Transverse colon (tissue), 4 donors: ENCODE measurements at places on chromosomes 5 and 9.

GRCh38 chr9:15274425-15274824, 32.6 kb downstream of the TTC39B start:
- DNase-seq = no peak

- no peak for DNase-seq
These were observed 46.0 kb upstream of the OR2K2 start for GRCh38 chr9:111375817-111376564.

GRCh38 chr5:11363631-11364178, 540.5 kb downstream of the CTNND2 start:
- no peak for DNase-seq

DNA sequence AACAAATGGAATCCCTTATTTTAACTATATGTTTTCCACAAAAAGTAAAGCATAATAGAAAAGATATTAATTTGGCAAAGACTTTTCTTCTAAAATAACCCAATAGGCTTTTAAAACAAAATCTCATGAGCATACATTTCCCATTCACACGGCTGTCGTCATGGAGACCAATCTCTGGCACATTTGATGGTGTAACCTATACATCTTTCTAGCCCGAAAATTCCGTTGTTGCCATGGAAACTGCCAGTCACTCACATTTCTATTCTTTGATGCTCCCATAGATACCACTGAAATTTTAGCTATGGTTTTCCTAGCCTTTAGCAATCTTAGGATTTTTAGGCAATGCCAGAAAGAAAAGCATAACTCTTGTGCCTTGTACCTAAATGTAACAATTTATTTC, 262.9 kb upstream of the TRPM3 start:
- DNase-seq = no peak

GRCh38 chr9:86907346-86907745, 40.0 kb downstream of the GAS1 start:
- no peak for DNase-seq

DNA sequence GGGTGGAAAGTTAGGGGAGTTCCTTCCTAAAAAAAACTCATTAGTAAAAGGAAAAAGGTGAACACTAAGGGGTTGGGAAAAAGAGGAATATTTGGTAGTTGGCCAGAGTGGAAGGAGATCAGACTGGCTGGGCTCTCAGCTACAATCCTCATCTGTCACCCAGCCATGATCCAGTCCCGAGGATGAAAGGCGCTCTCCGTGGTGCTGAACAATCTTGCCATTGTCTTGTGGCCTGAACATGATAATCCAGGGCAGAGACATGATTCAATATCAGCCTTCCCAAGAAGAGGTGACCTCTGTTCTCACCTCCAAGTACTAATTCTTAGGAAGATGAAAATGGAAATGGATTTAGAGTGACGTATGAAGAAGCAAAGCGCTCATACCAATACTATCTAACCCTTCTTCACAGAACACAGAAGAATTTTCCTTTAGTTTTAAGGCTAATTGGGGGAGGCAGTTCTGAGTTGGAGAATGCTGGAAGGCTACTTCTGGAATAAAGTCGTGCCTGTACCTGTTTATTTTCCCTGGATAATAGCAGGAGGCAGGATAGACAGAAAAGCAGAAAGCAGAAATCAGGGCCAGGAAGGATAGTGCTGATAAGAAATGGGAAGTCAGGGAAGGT, 36.6 kb upstream of the MYORG start:
- peak; percentile 29 for DNase-seq
